ENCODE measurements at places on chromosomes 16 and 17.

GRCh38 chr16:70432723-70433457 is 6.0 kb downstream of the ST3GAL2 start:
- DNase-seq: no peak

DNA sequence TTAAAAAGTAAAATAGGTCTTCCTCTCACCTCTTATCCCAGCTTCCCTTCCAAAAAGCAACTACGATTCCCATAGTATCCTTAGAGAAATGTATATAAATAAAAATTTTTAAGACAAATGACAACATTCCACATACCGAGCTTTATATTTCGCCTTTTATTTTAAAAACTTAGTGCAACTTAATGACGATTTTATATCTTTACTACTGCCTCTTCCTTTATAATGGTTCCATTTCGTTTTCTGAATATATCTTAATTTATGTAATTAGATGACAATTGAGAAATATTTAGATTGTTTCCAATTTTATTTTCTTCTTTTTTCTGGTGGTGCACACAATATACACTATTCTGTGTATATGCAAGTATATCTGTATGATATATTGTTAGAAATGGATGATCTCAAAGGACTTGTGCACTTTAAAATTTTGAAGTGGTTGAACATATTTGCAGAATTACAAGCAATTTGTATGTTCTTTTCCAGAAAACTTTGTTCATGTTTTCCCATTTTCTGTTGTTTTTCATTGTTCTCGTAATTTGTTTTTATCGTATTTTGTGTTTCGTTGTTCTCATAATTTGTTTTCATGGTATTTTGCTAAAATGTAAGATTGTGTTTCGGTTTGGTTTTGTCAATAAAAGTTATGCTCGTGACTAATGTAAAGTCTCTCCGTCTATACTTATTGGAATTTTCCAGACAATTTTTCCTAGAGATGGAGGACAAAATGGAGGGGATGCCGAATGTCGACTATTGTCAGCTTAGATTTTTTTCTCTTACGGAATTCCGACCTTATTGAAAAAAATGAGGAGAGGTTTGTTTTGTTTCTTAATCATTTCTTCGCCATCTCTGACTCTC is 20.4 kb upstream of the HOXB13 start:
- no peak for DNase-seq

DNA sequence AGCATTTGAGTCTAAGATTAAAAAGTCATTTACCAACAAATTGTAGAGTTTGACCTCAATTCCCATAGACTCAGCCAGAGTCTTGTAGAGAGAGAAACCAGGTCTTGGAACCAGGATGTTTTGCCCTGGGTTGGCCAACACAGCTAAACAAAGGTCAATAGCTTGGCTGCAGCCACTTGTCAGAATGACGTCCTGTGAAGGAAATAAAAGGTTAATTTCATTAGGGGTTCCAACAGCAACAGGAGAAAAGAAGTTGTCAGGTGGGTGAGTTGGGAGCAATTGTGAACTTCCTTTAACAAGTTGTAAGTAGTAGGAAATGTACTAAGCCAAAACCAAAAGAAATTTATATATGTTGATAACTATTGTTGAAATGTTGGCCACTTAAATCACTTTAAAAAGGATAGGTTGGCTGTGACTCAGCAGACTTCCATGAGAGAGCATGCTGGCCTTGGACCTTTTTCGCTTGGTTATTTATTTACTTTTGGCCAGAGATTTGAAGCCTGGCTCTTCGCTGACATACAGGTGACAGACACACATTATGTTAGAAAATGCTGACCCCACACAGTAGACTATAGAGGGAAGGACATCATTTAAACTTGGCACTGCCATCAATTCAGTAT is 4.3 kb downstream of the TAT start:
- DNase-seq: no peak

- DNase-seq: no peak
Measured at GRCh38 chr17:60372790-60373483, 19.0 kb downstream of the USP32 start.

- no peak for DNase-seq
Measured at GRCh38 chr16:58265480-58266052, 29.3 kb downstream of the PRSS54 start.

DNA sequence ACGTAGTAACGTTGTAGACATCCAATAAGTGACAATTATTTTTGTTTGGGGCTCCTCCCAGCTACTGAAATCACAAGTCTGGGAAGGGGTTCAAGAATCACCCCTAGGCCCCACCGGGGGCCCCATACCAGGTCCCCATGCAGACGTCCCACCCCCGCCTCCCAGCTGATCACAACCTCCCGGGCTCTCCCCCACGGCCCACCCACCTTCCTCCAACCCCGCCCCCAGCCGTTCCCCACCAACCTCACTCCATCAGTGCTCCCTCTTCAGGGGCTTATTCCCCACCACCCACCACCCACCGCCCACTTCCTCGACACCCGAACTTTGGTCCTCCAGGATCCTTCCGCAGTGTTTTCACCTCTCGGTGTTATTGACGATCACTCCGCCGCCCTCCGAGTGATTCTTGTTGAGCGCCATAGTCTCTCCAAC is 240 bp downstream of the WBP2 start:
- DNase-seq: no peak

GRCh38 chr17:43449470-43450248 is 34.1 kb upstream of the DHX8 start:
- no peak for DNase-seq

- no peak for DNase-seq
Measured at GRCh38 chr16:77117707-77118106, 73.3 kb upstream of the MON1B start.

DNA sequence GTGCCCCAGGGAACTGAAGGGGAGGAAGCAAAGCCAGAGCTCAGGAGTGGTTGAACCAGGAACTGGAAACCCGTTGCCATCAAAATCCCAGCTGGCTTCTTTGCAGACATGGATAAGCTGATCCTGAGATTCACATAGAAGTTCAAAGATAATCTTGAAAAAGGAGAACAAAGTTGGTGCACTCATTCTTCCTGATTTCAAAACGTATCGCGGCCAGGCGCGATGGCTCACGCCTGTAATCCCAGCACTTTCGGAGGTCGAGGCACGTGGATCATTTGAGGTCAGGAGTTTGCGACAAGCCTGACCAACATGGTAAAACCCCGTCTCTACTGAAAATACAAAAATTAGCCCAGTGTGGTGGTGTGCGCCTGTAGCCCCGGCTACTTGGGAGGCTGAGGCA is 7.1 kb downstream of the RAP1GAP2 start:
- DNase-seq: no peak

Measured in stimulated activated CD8-positive, alpha-beta memory T cell treated with anti-CD3 and anti-CD28 coated beads, Interleukin-12 subunit alpha, Interleukin-12 subunit beta, amount 100 ng/mL, for 1 hour (primary cell).